Cerebellar cortex (tissue), 1 donor: ENCODE measurements at places on chromosomes 2 and 18.

GRCh38 chr2:43165378-43166069 is 60.9 kb downstream of the ZFP36L2 start:
- no peak for DNase-seq

DNA sequence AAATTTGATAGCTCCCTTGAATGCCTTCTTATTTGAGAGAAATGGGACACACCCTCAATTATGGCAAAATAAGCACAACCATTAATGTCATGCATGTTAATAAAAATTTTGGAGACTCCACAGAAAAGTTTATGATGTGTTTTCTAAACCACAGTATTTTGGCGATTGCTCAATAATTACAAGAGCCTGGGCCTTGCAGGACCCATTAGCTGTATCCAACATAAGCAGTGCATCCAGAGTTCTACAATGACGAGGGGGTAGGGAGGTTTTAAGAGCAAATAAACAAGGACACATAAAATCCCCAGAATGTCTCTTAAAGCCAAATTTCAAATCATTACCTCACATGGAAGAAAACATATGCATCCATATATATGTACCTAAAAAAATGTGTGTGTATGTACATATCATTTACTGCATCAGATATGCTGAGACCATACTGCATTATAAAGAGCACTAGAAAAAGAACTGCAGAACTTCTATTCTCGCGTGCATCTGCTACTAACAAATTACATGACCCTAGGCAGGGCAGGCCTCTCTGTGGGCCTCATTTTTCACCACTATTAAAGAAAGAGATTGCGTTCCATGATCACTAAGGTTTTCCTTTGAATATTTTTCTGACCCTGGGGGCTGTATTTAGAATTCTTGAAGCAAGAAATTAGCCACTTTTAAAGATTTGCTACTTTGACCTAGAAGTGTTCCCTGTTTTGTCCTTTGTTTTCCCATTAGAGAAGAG is 38.0 kb downstream of the CMPK2 start:
- DNase-seq = no peak

DNA sequence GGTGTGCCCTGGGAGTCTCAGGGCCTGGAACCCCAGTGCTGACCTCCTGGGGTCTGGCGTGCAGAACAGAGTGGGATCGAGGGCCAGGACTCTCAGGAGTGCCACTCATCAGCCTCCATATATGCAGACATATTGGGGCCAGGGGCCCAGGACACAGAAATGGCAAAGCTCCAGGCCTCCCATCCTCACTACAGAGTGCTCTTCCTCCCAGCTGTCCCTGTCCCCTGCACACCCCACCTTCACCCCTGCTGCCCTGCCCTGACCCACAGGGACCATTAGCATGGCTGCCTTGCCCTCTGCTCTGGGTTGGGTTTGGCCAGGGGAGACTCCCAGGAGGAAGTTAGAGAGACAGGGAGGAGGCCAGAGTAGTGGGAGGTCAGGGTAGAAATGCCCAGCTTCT is 2.8 kb downstream of the TEX51 start:
- DNase-seq = no peak

- no peak for DNase-seq
These were observed 1.1 kb downstream of the SERPINB2 start for GRCh38 chr18:63888470-63889190.

DNA sequence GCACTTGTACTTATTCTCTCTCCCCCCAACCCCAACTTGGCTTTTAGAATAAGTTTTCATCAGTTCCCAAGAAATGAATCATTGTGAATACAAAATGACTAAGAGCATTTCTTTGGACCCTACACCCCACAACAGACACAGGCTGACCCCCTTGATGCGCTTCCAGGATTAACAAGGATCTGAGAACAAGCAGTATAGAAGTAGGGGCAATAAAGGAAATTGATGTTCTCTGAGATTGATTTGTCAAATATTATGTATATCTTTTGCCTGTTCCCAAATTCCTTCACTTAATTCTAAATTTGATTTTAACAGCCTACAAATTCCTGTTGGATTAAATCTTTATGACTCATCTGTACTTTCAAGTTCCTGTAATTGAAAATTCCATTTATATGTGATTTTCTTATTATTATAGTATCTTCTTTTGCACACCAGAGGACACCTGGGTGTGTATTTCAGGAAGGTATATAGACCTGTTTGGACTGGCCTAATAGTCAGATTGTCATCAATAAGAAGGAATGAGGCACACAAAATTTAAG is 10.2 kb upstream of the PTPN4 start:
- DNase-seq = no peak

DNA sequence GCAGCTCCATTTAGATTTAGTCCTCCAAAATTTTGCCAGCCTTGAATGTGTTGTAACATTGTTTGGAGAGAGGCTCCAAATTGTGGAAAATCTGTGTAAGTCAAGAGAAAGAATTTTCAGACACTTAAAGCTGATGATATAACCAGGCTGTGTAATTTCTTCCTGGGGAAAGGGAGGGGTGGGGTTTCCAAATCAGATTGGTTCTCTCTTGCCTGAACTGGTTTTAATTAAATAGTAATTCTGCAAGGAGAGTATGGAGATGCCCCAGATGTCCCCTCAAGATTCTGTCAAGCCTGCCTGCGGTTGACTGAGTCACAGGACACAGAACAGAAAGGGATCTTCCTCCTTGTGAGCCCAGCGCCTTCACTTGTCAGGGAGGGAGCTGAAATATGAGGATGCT is 54.5 kb downstream of the C18orf63 start:
- DNase-seq = no peak

GRCh38 chr2:11669454-11670291 is at the start of gene NTSR2:
TSS of gene NTSR2 (minus strand) at chr2:11670195. CDS start at chr2:11670129, 66 bp downstream.
- no peak for DNase-seq

GRCh38 chr2:205613970-205614559 is 68.2 kb upstream of the NRP2 start:
- DNase-seq = no peak

- no peak for DNase-seq
These were observed 47.6 kb downstream of the SP110 start for GRCh38 chr2:230172156-230172555.

- DNase-seq = peak; percentile 97
These were observed 57.9 kb upstream of the MSH2 start for GRCh38 chr2:47344890-47345589.

GRCh38 chr2:168684921-168685599 is 117.4 kb upstream of the NOSTRIN start:
- no peak for DNase-seq

DNA sequence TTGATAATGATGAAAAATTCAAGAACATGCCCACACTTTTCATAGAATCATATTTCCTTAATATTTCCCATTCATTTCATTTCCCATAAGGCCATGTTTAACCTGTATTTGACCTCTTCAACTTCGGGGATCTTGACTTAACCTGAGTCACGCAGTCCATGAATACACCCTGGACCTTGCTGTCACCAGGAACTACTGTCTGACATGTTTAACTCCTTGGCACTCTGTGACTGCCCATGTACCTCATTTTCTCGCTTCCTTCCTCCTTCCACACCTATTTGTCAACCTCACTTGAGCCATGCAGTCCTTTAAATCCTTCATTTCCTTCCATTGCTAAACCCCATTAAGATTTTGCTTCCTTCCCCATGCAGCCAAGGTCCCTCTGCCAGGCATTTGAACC is 16.3 kb downstream of the ABCB11 start:
- DNase-seq = no peak

GRCh38 chr2:88590998-88591613 is 36.2 kb downstream of the EIF2AK3 start:
- DNase-seq = peak; percentile 80

GRCh38 chr2:180258579-180258978 is 251.5 kb upstream of the CWC22 start:
- no peak for DNase-seq

- DNase-seq = no peak
These were observed 184.2 kb downstream of the PIEZO2 start for GRCh38 chr18:10965119-10965518.

DNA sequence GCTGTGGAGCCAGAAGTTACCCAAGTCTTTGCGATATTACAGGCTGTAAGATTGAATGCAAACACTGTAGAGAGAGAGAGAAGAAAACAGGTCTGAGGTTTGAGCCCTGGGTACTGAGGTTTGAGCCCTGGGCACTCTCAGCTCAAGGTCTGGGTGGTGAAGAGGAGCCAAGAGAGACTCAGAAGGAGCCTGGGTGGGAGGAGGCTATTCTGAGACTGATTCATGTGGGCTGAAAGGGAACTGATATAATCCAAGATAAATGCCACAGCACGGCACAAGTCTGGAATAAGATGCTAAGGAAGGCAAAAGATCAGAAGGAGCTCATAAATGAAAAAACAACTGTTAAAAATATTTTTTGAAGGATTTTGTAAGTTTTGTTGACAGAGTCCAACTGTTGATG is 407.6 kb upstream of the HS6ST1 start:
- no peak for DNase-seq

DNA sequence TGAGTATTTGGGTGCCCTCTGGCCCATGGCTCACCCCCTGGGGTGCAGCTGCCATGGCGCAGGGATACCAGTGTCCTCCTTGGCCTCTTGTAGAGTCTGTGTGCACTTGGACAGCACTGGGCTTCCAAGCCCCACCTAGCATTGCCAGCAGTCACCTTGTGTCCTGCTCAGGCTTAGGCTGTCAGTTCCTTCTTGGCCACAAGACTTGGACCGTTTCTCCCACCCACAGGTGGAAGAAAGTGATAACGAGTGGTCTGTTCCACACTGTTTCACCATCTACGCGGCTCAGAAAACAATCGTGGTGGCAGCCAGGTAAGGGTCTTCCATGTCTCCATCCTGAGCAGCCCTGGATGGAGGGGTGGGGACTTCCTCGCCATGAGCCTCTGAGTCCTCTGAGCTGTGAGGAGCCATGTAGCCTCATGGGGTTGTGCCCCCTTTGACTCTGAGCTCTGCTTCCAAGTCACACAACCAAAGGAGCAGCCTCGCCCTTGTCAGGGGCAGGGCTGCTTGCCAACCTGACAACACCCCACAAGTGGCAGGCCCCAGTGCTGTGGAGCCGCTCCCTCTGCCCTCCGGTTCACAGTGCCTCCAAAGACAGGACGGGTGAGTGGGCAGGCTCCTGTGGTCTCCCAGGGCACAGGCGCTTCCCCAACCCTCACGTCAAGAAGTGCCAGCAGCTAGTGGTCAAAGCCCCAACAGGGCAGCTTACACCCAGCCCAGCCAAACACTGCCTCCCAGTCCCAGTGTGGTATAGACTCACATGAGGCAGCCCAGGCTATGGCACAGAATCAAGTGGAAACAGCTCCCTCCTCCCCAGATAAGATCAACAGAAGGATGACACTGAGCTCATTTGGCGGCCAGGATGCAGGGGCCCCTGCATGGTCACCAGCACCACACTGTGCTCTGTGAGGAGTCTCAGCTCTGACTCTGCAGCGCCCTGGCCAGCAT is 18.4 kb downstream of the STK25 start:
- peak; percentile 48 for DNase-seq

DNA sequence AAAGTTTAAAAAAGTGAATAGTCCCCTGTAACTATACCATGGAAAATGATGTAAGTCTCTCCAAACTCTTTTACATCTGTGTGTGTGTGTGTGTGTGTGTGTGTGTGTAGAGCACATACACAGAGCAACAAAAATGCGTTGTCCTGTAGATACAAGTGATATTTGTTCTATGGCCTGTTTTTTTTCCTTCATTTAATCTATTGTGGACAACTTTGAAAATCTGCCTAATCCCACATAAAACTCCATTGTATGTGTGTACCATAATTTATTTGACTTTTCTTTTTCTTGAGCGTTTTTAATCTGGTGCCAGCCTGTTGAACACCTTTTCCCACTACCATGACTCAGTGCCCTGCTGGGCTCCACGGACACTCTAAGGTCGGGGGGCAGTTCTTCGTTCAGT is 52.3 kb upstream of the ELOA2 start:
- no peak for DNase-seq

DNA sequence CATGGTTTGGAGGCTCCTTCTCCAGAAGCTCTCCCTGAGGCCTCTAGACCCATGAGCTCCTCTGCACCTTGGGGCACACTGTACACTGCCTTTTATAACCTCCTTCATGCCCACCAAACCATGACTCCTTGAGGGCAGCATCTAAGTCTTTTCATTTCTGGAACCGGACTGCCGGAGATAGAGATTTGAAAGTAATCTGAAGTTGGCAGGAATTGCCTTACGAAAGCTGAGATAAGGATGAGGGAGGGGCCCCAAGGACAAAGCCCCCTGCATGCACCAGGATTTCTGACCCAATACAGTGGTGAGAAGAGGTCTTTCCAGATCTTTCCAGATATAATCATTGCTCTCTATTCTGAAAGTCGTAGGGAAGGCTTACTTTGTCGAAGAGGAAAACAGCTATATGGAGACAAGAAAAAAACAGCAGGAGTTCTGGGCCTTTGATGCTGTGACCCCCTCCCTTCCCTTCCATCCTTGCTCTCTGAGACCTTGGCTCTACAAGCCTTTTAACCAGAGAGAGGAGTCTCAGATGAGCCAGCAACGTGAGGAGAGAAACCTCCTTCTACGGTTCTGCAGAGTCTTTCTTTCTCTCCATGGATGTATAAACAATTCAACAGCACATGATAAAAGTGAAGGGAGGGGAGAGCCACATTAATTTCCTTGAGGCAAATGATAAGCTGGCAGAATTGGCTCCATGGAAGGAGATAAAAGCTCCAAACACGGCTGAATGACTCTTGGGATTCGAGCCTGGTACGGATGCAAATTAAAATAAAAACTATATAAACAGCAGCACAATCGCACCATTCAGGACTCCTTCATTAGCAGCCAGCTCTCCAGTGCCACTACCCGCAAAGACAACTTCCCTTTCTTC is 88.0 kb upstream of the RTN4 start:
- DNase-seq = no peak

DNA sequence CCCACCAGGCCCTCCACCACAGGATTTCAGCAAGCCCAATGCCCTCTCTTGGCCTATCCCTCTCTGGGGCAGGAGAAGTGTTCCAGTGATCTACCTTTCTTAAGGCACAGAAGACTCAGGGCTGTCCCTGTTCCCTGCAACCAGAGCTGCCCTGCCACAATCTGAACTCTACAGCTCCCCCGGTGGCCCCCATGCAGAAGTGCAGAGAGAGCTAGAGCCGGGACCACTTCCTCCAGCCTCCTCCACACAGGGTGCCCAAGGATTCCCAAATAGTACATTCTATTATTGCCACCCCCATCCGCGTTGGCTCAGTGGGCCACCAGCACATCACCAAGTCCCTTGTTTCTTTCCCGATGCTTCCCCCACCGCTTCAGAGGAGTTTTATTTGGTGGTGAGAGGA is 114.8 kb upstream of the PTPRM start:
- no peak for DNase-seq

GRCh38 chr2:222180619-222181018 is 118.2 kb downstream of the PAX3 start:
- no peak for DNase-seq

GRCh38 chr18:41532344-41533086 is 422.5 kb upstream of the PIK3C3 start:
- no peak for DNase-seq

GRCh38 chr2:219803294-219803693 is 175.9 kb downstream of the SLC4A3 start:
- no peak for DNase-seq
